ENCODE measurements at places on chromosomes 2 and 18.

DNA sequence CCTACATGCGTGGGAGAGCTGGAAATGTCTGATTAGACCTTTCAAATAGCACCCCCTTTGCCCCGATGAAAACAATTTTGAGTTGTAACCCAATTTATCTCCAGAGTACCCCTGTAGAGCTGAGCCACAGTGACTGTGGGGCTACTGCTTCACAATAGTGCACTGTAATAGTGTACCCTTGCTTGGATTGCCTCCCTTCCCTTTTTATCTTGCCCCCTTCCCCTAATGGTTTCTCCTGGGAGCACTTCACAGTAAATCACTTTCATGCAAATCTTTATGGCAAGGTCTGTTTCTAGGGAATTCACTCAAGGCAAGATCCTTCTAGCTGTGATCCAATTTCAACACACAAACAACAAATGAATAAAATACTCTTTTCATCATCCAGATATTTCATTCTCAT, 687.6 kb downstream of the MBD2 start:
- no peak for DNase-seq

- DNase-seq = no peak
Measured at GRCh38 chr18:69843015-69843414, 104.7 kb downstream of the CD226 start.

- no peak for DNase-seq
Measured at GRCh38 chr2:162022290-162022945, 51.6 kb downstream of the DPP4 start.

DNA sequence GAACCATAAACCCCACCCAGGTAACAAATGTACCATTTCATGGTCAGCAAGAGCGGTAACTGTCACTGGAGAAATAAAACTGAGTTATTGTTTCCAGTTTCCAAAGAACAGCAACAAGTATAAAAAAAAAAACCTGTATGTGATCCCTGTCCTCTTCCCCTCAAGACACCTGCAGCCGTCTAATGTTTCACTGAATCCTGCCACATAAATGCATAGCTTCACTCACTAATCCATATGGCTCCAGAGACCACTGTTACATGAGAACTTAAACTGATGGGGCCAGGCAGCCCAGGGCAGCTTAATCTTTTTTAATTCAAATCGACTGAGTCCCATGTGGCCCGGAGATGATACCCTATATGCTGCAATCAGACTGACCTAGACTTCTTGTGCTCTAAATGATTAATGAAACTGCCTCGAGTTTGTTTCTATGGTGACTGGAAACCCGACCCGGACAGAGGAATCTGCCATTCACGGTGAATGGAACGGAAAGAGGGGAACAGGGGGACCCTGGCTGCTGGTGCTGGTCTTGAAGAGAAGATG, 60.9 kb upstream of the SIX2 start:
- no peak for DNase-seq

DNA sequence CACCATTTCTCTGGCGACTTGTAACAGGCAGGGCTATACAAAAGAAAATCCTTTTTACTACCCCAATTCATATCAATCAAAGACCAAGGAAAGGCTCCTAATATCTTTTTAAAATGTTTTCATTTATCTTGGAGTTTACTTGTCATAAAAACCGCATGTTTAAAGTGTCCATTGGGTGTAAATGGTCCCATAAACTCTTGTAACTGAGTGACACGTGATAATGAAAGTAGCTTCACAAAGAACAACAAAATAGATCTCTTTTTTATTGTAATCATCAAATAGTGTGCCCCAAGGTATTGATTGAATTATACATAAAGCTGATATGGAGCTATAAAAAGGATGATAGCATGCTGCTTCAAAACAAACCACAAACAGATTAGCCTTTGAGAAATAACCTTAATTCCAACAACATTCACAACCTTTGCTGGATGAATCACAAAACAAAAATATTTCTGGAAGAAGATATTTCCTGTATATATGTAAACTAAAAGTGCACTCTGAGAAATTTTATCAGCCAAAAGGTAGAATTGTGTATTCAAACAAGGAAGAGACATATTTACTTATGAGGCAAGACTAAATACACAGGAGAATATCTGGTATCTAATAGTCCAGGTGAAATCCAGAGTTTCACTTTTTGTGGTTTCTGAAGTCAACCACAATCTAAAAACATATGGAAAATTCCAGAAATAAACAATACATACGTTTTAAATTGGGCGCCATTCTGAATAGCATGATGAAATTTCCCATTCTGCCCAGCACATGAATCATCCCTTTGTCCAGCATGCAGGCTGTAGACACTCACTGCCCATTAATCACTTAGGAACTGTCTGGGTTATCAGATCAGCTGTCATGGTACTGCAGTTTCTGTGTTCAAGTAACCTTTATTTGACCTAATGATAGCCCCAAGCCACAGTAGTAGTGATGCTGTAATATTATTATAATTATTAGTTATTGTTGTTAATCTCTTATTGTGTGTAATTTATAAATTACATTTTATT, 237.5 kb downstream of the PIK3C3 start:
- no peak for DNase-seq

DNA sequence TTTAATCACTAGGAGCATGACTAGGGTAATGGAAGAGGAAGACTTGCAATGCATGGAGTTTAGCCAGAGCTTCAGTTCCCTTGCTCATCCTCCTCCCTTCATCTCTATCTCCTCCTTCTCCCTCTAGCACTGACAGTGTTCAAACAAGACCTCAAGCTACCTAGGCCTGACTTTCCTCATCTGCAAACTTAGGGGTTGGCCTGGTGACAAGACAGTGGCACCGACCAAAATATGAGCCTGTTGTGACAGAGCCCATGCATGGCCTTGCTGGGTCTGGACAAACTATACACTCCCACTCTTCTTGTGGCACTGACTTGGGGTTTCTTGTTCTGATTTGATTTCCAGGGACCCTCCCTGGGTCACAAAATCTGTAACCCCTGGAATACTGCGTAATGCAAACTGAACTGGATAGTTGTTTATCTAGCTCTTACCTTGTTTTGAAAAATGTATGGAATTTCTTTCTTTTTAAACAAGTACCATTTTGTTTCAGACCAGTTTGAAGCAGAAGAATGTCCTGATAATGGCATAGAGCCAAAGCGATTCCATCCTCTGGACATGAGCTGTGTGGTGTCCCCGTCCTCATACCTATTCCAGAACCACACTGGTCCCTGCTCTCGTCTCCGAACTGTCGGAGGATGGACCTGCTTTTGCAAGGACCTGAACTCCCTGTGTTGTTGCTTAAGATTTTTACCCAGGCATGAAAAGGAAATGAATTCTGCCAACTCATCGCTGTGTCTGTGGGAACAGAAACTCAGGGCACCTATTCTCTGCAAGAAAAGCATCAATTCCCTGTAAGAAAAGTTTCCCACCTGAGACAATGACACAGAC, 33.4 kb upstream of the PPP4R1 start:
- no peak for DNase-seq

DNA sequence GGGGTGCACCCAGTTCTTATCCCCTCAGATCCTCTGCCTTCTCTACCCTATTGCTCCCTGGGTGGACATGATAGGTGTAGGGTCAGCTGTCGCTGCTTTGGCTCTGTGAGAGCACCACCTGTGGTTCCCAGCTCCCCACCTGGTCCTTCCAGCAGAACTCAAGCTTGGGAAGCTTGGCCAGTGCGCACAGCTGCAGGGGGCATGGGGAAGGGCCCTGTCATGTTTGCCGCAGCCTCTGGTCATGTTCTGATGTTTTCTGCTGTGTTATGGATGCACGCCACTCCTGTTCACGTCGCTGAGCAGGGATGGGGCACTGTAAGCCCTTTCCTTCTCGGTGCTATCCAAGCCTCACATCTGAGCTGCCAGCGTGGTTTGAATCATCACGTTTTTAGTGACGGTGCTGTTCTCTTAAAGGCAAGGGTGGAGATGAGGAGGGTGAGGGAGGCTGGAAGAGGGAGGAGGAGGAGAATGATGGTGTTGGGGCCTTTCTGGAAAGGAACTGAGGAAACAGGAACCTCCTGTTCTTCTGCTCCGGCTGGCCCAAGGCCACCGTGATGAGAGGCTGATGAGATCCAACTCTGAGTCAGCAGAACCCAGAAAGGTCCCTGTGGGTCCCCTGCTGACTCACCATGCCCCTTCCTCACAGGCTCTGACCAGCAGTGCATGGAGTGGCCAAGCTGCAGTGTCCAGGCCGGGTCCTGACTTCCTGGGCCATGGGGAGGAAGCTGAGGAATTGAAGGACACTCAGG, 78.0 kb downstream of the LIPG start:
- no peak for DNase-seq

GRCh38 chr2:180630756-180631155, 349.6 kb upstream of the UBE2E3 start:
- no peak for DNase-seq

- no peak for DNase-seq
Measured at GRCh38 chr18:56565551-56566345, 72.6 kb downstream of the TXNL1 start.

DNA sequence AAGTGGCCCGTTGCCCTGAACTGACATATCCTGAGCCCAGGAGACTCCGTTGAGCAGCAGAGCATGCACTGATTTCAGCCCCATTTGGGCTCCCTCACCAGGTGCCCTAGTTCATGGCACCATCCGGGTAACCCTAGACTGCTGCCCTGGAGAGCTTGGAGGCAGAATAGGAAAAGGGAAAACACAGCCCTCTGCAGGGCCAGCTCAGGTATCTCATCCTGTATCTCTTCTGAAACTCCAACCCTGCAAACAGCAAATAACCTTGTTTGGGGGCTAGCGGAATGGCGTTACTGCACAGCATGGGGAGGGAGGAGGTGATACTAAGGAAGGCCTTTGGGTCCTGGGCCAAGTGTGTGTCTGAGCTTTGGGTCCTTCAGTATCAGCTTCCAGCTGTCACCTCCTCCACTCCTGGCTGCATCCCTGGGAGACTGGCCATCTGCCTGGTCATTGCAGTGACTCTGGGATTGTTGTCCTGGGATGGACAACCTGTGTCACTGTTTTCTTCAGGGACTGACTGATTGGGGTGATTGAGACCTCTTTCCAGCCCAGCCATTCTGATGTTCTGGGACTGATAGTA, 233.8 kb upstream of the SKOR2 start:
- DNase-seq = no peak

GRCh38 chr2:171320208-171320621, 113.6 kb downstream of the METTL8 start:
- no peak for DNase-seq

DNA sequence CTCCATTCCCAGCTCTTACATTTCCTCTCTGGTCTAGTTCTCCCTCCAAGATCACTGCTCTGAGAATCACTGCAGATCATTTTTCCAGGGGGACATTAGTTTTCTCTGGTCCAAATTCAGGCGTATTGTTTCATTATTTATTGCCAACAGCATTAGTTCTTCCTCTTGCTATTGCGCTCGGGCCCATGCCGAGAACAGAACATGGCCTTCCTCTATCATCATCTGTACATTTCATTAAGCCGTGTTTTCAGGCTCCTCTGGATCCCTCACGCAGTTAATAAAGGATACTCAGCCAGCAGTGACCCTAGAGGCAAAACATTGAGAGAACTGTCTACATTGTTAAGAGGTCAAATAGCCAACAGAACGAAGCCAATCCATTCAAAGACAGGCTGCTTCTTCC, 63.9 kb downstream of the CCBE1 start:
- DNase-seq = no peak

- DNase-seq = no peak
Measured at GRCh38 chr2:174573621-174574081, 24.0 kb downstream of the WIPF1 start.

DNA sequence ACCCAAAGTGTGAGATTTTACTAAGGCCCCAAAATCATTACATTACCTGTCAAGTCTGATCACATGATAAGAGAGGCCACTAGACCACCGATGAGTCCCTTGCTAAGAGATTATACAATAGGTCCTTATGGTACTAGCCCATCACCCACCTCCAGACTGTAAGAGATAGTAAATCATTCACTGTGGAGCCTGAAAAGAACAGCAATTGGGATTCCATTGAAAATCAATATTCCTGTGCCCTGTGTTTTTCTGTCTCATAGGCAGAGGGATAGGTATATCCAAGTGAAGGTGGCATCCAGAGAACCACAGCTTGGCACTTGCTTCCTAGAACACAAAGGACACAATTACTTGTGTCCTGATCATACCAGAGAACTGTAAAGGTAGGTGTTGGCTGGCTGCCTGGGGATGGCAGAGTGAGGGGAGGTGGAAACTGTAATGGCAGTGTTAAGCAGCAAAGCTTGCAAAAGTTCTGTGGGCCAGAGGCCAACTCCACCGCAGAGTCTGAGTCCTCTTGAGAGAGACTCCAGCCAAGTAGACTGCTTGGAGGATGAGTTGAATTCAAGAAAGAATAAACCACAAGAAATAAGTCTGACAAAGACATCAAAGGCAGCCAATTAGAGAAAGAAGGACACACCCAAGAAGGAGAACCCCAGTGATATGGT, 102.0 kb upstream of the PIEZO2 start:
- no peak for DNase-seq

DNA sequence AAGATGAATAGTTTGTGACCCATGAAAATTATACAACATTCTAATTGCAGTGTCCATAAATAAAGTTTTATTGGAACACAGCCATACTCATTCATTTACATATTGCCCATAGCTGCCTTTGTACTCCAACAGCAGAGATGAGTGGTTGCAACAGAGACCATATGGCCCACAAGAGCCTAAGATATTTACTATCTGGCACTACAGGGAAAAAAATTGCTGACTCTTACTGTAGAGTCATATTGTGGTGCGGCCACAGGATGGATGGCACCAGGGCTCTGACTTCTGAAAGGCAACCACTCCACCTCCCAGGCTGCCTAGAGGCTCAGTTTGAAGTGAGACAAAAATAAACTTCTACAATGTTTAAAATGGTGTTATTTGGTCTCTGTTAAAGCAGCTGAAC, 404.0 kb upstream of the ATP5MC3 start:
- no peak for DNase-seq

DNA sequence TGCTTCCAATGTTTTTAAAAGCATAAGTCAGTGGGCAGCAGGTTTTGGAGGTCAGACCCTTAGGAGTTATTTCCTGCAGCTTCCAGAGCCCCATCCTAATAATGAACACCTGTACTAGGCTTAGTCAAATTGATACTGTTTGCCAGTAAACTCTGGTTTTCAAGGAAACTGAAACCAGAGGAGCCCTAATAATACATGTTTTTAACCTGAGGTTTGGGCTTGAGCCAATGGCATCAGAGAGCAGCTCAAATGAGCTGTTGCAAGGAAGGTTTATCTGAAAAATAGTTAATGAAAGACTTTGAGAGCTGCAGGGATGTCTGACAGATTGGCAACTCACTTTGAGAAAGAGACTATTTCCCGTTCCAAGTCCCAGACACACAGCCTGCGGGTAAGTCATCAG, 54.6 kb downstream of the DCC start:
- DNase-seq = no peak

Measured in activated T-helper 1 cell treated with anti-CD3 and anti-CD28 coated beads, Interleukin-2, amount 50 U/mL, for 16 hours (primary cell).